ENCODE measurements at places on chromosomes 1 and 21. TPM values are rescaled to one million over a fixed set of nuclear protein-coding genes. Genes with fewer than 3 reads are reported as not detected.

Gene HCRTR1
- not detected for total RNA-seq

Gene GFI1
- total RNA-seq = 0.11 TPM

Gene NUDT4B
- not detected for total RNA-seq

Gene BARHL2
- total RNA-seq = not detected

Gene OR2T34
- not detected for total RNA-seq

Gene KCNJ9
- total RNA-seq = 0.09 TPM

Gene UBASH3A
- total RNA-seq = not detected

Gene C1orf216
- 11.7 TPM for total RNA-seq

Gene FMOD
- total RNA-seq = not detected

Gene FAM229A
- total RNA-seq = 8.3 TPM

Gene FCRL2
- total RNA-seq = not detected

Gene C1orf94
- total RNA-seq = 1.9 TPM

Gene CD53
- total RNA-seq = 0.15 TPM

Gene AGT
- not detected for total RNA-seq

Gene CA14
- 43.2 TPM for total RNA-seq

Gene TMPRSS3
- total RNA-seq = 0.44 TPM

Gene LELP1
- not detected for total RNA-seq

Gene WDR77
- total RNA-seq = 70.9 TPM

Gene KRTAP7-1
- not detected for total RNA-seq

Gene ST6GALNAC3
- total RNA-seq = 11.2 TPM

Gene FAM72C
- total RNA-seq = 6.0 TPM

Gene NFIA
- total RNA-seq = 0.35 TPM

Gene MX2
- 1.9 TPM for total RNA-seq

Gene C1orf115
- 6.0 TPM for total RNA-seq

Gene CLCNKA
- total RNA-seq = 0.98 TPM
